ENCODE measurements at places on chromosomes 7 and 10.

DNA sequence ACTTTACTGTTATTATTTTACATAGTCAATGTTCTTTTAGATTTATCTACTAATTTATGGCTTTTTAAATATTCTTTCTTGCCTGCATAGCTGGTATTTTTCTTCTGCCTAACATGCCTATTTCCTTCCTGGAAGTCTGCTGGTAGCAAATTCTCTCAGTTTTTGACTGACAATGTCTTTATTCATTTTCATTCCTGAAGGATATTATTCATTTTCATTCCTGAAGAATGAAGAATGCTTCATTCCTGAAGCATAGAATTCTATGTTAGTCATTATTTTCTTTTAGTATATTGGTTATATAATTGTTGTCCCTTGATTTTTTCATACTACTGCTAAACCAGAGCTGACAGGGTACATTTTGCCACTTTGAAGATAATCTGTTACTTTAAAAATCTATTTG is 41.8 kb downstream of the TMEM168 start:
- DNase-seq = no peak

DNA sequence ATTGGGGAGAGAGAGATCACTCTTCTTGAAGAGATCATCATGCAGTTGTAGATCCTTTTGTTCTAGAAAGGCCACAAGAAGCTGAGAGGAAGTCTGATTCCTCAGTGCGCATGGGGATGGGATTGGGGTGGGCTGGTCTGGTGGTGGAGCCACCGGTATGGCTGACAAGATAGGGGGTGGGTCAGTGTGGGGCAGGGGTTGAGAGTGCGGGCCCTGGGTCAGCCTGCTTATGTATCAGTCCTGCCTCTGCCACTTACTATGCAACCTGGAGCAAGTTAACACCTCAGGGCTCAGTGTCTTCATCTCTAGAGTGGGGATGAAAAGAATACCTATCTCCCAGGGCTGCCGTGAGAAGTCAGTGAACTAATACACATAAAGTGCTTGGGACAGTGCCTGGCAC is 8.0 kb downstream of the SMARCD3 start:
- no peak for DNase-seq

- DNase-seq = no peak
Measured at GRCh38 chr7:2553108-2553507, 2.2 kb downstream of the BRAT1 start.

DNA sequence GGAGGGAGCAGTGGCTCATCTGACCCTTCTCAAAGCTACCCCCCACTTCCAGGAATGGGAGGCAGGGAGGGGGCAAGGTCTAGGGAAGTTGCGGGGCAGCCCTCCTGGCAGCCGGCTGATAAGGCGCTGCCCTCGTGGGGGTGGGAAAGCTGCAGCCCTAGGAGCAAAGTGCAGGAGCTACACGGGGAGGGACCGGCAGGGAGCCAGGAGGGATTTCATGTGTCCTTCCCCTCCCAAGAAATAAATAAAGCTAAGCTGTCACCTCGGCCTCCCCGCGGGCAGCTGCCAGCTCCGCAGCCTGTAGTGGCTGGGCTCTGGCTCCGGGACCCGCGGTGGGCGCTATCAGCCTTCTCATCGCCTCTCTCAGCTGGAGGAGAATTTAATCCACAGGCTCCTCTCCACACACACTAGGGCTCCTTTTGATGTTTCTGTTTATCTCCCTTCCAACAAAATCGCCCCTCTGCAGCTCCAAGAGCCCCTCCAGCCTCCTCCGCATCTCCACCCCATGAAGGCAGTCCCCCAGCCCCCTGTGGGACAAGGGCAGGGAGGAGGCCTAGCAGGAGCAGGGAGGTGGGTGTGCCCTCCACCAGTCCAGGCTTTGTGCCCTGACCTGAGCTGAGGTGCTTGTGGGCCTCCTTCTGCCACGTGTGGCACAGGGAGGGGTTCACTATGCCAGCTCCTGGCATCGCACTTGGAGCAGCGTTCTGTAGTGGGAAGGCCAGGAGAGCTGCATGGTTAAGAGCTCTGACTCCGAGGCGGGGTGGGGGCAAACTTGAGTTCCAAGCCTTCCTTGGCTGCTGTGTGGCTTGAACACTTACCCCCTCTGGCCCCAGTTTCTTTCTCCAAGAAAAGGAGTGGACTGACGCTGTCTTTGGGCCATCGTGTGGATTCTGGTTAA is 80.5 kb downstream of the C10orf105 start:
- DNase-seq = no peak

DNA sequence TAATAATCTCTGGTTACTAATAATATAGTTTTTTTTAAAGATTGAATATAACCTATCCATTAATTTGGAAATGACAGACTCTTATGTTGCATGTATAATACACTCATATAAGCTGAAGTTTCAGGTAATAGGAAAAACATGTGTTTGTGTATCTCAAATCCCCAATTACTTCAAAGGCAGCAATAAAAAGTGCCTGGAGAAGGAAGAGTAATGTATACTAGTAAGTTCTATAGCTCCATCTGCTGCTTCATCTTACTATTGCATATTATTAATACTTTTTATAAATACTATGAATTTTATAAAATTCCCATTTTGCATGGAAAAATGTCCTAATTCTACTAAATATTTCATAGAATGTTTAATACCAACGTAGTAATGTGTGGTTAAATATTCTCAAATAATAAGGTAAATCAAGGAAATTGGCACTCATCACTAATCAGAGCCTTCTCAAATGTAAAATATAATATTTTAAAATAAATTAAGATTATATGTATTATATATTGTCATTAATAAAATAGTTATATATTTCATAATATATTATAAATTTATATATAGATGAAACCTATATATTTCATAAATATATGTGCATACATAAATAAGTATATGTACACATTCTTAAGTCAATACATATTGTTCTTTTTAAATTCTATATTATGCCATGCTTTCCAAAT is 311.9 kb downstream of the HGF start:
- DNase-seq = no peak

DNA sequence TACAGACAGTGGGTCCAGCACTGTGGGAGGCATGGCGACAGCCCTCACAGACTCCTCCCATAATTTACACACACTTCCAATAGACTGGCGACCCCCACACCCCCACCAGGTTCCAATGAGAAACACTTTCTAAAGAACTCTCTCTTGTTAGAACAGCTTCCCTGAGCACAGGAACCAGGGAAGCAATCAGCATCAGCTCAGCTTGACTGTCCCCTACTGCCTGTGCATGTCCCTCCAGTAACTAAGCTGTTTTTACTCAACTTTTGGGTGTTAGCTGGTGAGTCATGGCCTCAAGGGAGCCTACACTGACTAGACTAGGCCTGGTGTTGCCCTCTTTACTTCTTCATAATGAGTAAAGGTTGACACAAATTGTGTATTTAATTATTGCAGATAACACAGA is 32.6 kb upstream of the HERPUD2 start:
- DNase-seq = peak; percentile 34

DNA sequence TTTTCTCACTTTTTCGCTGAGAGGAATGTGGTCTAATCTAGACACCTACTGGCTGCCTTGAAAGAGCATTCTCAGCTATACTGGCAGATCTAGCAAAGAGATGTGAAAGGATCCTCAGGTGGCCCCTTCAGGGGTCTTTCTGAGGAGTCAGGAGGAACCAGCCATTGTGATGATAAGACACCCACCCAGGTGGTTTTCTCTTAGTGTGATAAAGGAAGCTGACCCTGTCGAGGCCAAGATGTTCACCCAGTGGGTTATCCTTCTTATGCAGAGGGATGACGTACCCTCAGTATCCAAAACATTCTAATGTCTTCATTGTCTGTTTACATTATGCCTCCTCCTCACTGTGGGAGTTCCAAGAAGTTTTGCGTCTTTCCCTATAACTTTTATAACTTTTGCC is 98.3 kb upstream of the LRGUK start:
- DNase-seq = no peak

- DNase-seq = no peak
Measured at GRCh38 chr10:102841827-102842345, 4.7 kb upstream of the CYP17A1 start.

DNA sequence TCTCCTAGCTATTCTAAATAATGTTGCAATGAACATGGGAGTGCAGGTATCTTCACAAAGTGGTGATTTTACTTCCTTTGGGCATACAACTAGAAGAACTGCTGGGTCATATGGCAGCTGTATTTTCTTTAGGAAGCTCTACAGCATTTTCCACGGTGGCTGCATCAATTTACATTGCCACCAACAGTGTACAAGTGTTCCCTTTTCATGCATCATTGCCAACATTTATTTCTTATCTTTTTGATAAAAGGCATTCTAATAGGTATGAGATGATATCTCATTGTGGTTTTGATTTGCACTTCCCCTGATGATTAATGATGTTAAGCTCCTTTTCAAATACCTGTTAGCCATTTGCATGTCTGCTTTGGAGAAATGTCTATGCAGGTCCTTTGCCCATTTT is 52.6 kb downstream of the NT5C2 start:
- DNase-seq = no peak

GRCh38 chr10:35613597-35614226 is 8.6 kb downstream of the GJD4 start:
- no peak for DNase-seq

DNA sequence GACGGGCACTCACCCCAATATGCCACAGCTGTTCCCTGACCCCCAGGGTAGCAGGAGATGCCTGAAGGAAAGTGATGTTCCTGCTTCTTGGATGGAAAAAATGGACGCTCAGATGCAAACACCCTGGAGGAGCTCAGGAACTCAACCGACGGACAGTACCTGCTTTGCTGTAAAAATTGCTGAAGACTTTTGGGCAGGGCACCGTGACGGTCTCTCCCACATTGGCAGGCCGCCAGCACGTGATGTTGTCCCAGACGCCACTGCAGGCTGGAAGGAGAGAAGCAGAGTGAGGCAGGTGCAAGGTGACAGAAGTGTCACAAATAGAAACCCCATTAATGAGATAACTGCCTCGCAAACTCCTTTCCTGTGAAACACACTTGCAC is 35.0 kb downstream of the VIPR2 start:
- DNase-seq = no peak
